Fibroblast of villous mesenchyme (primary cell): ENCODE measurements at places on chromosomes 5 and 9. TPM values are rescaled to one million over a fixed set of nuclear protein-coding genes. Genes with fewer than 3 reads are reported as not detected.

Gene BTNL8
- not detected in 2 replicates for total RNA-seq

Gene PIP5KL1
- 2.6 and 3.5 TPM in 2 replicates for total RNA-seq

Gene DNAH5
- 0.97 and 1.3 TPM in 2 replicates for total RNA-seq

Gene KCNIP1
- total RNA-seq = not detected in 2 replicates

Gene PCDHB15
- total RNA-seq = under 0.01 TPM in 2 replicates

Gene EMB
- 0.86 and 0.97 TPM in 2 replicates for total RNA-seq

Gene MSMP
- not detected in 2 replicates for total RNA-seq

Gene NPR2
- 16.4 and 19.9 TPM in 2 replicates for total RNA-seq

Gene PCDHB16
- under 0.01 and 0.32 TPM in 2 replicates for total RNA-seq

Gene TMEM252
- total RNA-seq = not detected in 2 replicates

Gene ISOC1
- total RNA-seq = 15.5 and 31.1 TPM in 2 replicates

Gene ZNF367
- 4.8 and 5.6 TPM in 2 replicates for total RNA-seq

Gene CXXC5
- 75.4 and 79.5 TPM in 2 replicates for total RNA-seq

Gene PCDHGA5
- total RNA-seq = 1.3 and 1.9 TPM in 2 replicates

Gene FOXD4L5
- under 0.01 TPM in 1 of 2 replicates, not detected in the other for total RNA-seq

GRCh38 chr5:128913551-128913950 lies 51.7 kb upstream of the SLC27A6 start:
- DNase-seq = no peak

DNA sequence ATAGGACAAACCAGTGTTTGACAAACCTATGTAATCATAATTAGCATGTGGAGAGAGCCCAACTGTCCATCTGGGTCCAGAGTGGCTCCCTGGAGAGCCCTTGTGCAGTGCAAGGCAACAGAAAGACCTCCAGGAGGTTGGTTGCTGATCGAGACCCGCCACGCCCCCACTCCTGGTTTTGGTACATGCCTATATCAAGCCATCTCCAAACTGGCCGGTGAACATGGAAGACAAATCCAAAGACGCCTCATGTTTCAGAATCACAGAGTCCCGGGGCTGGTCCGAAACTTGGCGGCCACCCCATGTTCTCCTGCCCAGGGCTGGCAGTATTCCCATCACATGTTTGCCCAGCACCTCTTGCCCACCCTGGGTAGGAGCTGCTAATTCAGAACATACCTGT lies 140.2 kb downstream of the PAX5 start:
- DNase-seq = no peak

GRCh38 chr9:29208670-29209069 lies 1635.4 kb upstream of the C9orf72 start:
- DNase-seq = no peak

DNA sequence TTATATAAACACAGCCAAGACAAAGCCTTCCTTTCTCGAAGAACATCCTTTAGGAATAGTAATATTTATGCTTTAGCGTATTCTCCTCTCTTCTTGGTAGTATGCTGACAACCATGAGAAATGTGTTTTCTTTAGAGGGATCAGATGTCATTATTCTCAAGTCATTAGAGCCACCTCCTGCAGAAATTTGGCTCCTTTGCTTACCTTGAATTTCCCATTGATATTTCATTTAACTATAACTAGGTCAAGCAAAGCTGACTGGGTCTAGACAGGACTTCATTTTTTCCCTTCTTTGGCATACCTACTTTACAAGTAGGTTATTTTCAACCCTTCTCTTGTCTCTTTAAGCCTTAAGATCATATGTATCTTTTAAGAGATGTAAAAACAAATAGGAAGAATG lies 50.3 kb downstream of the SPATA31D1 start:
- no peak for DNase-seq

DNA sequence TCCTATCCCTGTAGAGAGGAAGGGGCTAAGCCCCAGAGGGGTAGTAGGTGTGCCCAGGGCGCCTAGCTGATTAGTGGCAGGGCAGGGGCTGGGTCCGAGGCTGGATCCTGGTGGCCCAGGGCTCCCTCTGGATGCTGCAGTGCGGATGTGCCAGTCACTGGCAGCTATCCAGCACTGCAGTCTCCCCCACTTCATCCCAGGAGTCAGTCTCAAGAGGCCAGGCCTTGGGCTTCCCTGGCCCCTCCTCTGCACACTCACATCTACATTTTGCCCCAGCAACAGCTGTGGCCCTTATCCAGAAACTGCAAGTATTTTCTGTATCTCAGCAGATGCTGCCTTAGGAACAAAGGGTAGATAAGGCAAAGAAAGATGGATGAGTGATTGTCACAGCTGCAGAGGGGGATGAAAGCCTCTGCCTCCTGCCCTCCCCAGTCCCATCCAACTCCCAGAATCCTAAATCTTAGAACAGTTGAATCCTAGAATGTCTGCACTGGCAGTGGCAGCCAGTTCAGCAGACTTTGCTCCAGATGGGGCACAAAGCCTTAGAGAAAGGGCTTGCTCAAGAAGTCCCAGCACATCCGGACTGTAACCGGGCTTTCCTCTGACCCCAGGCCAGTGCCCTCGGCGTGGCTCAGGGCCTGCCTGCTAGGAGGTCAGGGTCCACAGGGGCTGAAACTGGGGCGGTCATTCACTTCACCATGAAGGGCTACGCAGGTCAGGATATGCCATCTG lies 1.6 kb downstream of the ANXA6 start:
- DNase-seq = peak; percentile 62

GRCh38 chr9:131835151-131835910 lies 95.5 kb upstream of the RAPGEF1 start:
- no peak for DNase-seq

DNA sequence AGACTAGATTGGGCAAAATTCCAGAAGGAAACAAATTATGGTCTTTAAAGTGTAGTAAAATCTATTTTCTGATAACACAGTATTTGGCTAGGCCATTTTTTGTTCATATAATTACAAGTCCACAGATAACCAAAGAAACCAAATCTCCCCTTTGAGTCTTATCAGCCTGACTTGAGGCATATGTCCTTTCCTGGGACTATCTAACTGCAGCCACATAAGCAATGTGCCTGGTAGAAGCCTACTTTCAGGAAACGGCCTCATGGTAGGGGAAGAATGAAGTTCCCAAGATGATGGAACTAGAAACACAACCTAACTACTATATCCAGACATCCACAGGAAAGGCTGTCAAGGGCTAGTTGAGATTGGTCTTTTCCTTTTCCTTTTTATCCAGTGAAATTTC lies 130.0 kb downstream of the PIK3R1 start:
- no peak for DNase-seq

GRCh38 chr9:112120439-112120925 lies 54.6 kb downstream of the SUSD1 start:
- no peak for DNase-seq

DNA sequence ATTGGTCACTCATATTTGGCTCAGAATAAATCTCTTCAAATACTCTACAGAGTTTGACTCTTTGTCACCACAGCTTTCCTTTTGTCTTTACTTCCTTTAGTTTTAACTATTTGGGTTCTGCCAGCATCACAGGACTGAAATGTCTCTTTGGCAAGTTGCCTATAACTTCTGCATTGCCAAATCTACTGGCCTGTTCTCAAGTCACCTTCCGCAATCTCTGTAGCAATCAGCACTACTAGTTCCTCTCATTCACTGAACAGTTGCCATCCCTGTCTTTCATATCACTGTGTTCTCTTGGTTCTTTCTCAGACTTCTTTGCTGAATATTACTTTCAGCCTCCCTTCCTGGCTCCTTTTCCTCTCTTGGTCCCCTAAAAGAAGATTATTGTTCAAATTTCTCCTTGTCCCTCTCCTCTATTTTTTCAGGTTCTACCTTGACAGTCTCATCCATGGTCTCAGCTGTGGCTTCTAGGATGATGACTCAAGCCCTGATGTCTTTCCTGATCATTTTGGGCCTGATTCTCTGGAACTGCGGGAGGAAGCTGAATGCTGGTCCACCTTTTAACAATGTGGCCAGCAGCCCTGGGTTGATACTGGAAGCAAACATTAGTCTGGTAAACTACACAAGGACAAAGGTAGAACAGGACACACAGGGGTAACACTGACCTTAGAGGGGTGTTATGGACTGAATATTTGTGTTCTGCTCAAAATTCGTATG lies 44.0 kb upstream of the LIFR start:
- peak; percentile 33 for DNase-seq

- DNase-seq = no peak
These were observed 35.8 kb downstream of the WNK2 start for GRCh38 chr9:93219692-93220091.

GRCh38 chr5:138275379-138275782 lies 960 bp upstream of the GFRA3 start:
- peak; percentile 10 for DNase-seq

DNA sequence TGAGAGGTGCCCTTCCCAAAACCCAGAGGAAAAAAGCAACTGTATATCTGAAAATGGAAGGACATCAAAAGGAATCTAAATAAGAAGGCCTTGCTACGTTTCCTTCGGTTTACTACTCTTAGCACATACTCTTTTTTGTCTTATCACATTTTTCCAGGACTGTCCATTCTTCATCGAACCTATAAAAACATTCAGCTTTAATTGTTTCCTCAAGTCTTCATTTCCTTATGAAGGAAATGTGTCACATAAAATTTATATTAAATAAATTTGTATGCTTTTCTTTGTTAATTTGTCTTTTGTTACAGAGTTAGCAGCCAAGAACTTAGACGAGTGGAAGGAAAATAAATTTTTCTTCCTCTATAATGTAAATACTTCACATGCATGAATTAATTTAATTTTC lies 255.0 kb downstream of the BNC2 start:
- no peak for DNase-seq

- no peak for DNase-seq
These were observed 1872.5 kb upstream of the C9orf72 start for GRCh38 chr9:29445751-29446150.

GRCh38 chr5:126446498-126447224 lies 23.5 kb downstream of the GRAMD2B start:
- peak; percentile 87 for DNase-seq

DNA sequence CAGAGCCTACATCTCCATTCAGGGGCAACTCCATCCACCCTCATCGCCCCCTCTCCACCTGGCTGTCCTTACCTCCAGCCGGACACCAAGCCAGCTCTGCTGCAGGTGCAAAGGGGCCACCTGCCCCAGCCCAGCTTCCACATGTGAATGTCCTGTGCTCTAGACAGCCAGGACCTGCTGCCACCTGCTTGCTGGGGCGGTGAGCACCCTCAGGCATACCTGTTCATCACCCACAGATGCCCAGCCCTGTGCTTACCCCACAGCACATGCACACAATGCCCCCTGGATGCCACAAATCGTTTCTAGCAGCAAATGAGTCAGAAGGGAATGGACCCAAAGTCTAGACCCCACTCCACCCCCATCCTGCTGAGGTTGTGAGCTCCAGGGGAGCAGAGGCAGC lies 13.3 kb upstream of the NKD2 start:
- DNase-seq = no peak

DNA sequence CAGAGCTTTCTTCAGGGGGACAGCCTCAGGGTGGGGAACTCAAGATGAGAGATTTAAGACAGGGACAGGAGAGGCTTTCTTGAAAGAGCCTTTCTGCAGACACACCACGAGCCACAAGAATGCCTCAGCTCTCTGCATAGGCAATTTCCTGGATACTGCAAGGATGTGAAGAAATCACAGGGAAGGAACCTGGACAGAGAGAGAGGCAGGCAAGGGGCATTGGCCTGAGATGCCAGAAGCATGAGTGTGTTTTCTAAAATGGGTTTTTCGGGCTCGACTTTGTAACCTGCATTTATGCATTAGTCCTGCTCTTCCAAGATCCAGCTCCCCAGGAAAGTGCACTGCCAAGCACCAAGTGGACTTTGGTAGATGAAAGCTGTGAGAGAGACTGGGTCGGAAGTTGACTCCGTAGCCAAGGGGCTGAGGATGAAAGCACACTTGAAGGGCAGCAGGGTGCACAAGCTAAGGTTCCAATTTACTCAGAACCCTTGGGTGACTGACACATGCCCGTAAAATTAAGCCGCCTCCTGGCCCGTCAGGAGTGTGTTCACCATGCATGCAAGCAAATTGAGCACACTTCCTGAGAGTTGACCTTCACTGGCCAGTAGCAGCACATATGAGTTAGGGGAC lies 90.9 kb downstream of the CFAP90 start:
- no peak for DNase-seq

DNA sequence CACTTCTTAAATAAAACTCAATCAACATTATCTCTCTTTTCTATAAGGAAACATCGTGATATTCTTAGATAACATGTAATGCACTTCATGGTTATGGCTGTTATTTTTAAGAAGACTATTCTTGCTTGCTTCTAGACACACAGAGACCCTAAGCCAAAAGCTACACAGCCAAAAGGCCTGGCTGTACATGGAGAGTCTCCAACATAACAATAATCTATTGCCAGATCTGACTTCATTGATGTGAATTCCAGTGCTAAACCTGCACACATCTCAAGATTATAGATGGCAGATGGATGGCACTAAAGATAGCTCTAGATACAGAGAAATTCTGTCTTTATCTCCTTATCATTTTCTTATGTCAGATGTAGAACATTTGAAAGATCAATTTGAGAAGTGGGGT lies 811.6 kb upstream of the ZNF608 start:
- no peak for DNase-seq

GRCh38 chr5:53730943-53731342 lies 170.5 kb downstream of the NDUFS4 start:
- no peak for DNase-seq

GRCh38 chr9:36091026-36091953 lies 45.2 kb upstream of the GLIPR2 start:
- DNase-seq = peak; percentile 37

DNA sequence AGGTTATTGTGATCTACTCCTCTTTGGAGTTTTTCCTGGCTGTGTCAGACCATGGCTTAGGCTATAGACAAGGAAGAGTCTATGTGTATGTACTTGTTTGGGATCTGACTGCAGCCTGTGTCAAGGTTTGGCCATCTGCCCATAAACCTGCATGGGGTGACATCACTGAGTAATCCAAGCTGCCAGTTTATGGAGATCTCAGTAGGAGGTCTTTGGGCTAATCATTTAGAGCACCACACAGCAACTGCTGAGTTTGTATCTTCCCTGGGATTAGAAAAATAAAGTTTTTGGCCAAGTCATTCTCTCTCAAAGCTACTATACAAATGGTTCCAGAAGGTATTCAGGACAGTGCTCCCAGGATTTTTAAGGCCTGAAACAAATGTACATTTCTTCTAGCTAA lies 65.5 kb upstream of the HSPB3 start:
- DNase-seq = peak; percentile 52

GRCh38 chr5:6202149-6202967 lies 176.0 kb downstream of the MED10 start:
- no peak for DNase-seq

GRCh38 chr9:17656889-17657288 lies 78.0 kb downstream of the SH3GL2 start:
- no peak for DNase-seq

DNA sequence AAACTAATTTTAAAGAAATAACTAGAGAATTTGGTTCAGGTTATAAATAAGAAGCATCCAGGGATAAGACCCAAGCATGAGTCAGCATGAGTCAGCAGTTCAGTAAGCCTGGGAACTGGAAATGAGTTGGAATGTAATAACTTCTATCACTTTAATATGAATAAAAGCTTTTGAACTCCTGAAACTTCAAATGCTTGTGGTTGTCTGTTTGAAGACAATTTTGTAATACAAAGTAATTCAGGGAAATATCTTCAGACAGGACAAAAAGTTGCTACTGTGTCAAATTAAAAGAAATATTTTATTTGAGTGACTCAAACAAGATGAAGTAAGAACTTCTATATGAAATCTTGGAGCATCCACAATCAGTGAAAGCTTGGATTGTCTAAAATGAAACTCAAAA lies 331.2 kb upstream of the DAB2 start:
- DNase-seq = peak; percentile 92

- DNase-seq = no peak
These were observed 83.5 kb downstream of the PIK3R1 start for GRCh38 chr5:68299105-68299504.

GRCh38 chr9:4116723-4117460 lies 183.0 kb downstream of the GLIS3 start:
- DNase-seq = peak; percentile 79

GRCh38 chr9:96361668-96362067 lies 21.8 kb downstream of the SLC35D2 start:
- no peak for DNase-seq
